ENCODE measurements at places on chromosomes 1 and 21.

GRCh38 chr1:61872206-61872605, 129.9 kb downstream of the PATJ start:
- no peak for DNase-seq

DNA sequence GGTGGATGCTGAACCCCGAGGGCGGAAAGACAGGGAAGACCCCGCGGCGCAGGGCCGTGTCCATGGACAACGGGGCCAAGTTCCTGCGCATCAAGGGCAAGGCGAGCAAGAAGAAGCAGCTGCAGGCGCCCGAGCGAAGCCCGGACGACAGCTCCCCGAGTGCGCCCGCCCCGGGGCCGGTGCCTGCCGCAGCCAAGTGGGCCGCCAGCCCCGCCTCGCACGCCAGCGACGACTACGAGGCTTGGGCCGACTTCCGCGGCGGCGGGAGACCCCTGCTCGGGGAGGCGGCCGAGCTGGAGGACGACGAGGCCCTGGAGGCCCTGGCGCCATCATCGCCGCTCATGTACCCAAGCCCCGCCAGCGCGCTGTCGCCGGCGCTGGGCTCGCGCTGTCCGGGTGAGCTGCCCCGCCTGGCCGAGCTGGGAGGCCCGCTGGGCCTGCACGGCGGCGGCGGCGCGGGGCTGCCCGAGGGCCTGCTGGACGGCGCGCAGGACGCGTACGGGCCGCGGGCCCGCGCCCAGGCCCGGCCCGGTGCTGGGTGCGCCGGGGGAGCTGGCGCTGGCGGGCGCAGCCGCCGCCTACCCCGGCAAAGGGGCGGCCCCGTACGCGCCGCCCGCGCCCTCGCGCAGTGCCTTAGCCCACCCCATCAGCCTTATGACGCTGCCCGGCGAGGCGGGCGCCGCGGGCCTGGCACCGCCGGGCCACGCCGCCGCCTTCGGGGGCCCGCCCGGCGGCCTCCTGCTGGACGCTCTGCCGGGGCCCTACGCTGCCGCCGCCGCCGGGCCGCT, 20.7 kb downstream of the FOXO6 start:
- DNase-seq, result peak; percentile 44

DNA sequence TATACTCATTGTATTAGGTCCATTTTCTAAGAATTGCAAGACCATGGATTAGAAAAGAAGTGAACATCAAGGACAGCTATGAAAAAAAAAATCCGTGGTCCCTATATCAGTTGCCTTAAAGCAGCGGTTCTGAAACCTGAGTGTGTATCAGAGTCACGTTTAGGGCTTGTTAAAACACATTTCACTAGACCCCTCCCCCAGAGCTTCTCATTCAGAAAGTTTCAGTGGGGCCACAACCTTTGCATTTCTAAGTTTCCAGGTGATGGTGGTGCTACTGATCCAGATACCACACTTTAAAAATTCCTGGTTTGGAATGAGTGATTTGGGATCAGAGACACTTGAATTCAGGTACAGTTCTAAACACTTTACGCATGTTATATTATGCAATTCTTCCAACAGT, 96.1 kb upstream of the PRMT6 start:
- no peak for DNase-seq

- DNase-seq, result no peak
Measured at GRCh38 chr21:37297364-37297763, 30.2 kb upstream of the VPS26C start.

All from suppressor macrophage (primary cell).